ENCODE measurements at places on chromosomes 16 and 17.
A peak's percentile ranks its signal among the peaks of the same experiment; 100 is the strongest.

DNA sequence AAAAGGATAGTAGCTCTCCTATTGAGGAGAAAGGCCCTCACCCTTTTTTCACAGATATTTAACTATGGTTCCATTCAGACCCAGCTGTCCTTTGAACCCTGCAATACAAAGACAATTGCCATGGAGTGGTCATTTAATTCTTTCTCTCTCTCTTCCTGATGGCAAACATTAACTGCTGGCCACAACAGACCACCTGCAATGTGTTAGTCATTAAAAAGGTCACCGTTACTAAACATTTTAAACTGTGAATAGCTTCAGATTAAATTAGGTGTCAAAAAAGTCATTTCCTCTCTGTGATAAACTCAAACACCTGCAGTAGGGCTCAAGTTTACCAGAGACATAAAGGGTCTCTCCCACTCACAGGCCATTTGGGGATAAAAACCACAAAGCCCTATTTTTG, 697.2 kb downstream of the TOX3 start:
- DNase-seq, result peak; percentile 45

- no peak for DNase-seq
These were observed 4.6 kb upstream of the DRC7 start for GRCh38 chr16:57689762-57690558.

DNA sequence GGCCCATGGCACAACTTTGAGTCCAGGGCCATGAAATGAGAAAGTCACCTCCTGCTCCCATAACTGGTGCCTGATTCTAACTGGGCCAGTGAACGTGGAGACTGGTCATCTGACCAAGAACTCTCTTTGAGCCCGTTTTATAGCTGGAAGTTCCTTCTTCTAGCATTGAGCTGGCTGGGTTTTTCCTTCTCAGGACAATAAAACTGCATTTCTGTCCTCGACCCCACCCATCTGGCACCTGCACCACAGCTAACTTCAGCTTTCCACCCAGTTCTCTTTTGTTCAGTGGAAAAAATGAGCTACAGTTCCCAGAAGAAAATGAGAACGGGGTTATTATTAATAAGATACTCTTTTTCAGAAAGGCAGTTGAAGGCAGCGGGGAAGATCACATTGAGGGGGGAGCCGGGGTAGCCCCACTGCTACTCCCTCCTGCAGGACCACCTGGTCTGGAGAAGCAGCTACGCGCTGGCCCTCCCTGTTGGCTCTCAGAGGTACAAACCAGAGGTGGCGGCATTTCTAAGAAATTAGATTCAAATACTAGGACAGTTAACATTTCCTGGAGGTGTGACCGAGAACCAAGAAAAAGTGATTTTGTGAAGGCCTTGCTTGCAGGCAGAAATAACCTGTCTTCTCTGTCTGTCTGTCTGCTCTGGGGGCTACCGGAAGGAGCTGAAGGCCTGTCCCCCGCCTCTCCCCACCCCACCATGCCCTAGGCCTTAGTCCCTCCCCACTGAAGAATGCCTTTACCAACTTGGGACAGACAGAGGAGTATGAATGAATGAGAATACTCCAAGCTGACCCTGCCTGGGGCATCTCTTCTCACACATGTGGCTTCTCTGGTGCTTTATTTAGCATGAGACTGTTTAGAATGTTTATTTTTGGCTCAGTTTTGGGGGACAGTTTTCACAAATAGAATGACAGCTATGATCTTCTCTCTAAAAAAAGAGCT, 123.9 kb downstream of the XYLT1 start:
- DNase-seq, result no peak

DNA sequence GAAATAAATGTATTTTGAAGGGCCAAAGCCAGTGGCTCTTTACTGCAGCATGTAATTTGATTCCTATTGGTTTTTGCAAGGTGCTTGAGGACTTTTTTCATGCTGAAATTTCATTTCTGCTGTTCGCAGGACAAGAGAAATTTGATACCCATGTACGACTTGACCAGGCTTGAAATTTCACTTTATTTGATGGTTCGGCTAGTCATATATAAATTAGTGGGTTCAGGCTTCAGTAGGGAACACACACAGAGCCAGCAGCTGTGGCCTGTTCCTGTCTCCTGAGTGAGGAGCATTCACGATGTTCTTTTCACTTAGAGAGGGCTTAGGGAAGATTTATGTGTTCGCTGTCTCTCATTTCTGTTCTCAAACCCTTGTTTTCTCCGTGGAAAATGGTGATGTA, 258.4 kb upstream of the CACNG5 start:
- DNase-seq, result no peak

- no peak for DNase-seq
These were observed 572 bp downstream of the FAM171A2 start for GRCh38 chr17:44362949-44363612.

GRCh38 chr16:16108759-16109158, 114.5 kb downstream of the ABCC6 start:
- no peak for DNase-seq

DNA sequence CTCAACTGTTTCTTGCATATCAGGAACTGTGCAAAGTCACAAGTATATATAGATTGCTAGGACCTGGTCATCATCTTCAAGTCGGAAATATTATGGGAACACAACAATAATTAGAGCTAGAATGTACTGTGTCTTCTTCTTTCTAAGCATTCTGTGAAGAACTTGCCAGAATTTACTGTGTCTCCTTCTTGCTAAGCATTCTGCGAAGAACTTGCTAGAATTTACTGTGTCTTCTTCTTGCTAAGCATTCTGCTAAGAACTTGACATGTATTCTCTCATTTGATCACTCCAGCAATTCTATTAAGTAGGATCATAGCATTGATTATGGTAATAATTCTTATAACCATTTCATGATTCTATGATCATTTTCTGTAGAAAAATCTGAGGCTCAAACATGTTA, 231.7 kb downstream of the FOXL1 start:
- no peak for DNase-seq

DNA sequence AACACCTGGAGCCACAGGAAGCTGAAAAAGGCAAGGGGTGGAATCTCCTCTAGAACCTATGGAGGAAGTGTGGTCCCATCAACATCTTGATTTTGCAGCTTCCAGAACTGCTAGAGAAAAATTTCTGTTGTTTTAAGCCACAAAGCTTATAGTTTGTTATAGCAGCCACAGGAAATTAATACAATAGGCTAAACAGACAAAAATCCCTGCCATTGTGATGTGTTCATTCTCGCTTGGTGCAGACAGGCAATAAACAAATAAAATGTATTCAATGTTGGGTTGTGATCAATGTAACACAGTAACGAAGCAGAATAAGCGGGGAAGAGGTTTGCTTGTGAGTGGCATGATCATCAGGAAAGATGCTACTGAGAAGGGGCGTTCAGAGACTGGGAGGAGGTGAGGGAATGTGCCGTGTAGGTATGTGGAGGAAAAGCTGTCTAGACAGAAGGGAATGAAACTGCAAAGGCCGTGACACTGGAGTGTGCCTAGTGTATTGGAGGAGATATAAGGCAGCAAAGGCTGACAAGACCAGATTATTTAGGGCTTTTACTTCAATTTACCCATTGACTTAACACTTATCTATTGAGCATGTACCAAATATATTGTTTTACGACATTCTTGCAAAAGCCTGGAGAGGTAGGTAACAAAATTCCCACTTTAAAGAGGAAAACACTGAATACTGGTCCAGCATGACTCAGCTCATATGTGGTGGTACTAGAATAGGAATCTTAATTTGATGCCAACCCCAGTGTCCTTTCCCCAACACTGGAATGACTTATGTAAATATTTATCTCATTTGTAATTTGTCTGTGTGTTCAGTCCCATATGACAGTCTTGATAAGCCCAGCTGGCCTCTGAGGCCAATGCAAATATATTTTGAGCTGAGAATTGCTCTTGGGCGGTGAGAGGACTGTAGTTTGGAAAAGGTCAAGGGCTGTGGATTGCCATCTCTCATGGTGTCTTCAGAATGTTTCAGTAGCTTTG, 375.9 kb downstream of the CDH13 start:
- DNase-seq, result peak; percentile 53

DNA sequence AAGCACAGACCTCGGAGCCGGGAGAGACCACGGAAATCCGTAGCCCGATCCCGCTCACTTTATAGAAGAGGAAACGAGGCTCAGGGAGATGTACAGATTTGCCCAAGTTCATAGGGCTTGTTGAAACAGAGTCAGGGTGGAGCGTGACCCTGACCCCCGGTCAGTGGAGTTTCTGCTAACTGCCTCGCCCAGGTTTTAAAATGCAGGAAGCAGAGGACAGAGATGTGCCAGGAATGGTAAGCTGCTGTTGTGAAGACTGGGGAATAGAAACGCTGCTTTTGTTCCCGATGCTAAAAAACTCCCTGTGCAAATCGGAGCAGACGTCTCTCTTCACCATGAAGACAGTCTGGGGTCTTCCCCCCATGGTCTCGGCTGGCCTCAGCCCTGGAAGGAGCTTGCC, 403.0 kb downstream of the SEC14L1 start:
- no peak for DNase-seq

GRCh38 chr17:6910987-6911603, 79.6 kb upstream of the TEKT1 start:
- peak; percentile 56 for DNase-seq

- DNase-seq, result no peak
These were observed 18.1 kb downstream of the NCOR1 start for GRCh38 chr17:16197276-16197675.

DNA sequence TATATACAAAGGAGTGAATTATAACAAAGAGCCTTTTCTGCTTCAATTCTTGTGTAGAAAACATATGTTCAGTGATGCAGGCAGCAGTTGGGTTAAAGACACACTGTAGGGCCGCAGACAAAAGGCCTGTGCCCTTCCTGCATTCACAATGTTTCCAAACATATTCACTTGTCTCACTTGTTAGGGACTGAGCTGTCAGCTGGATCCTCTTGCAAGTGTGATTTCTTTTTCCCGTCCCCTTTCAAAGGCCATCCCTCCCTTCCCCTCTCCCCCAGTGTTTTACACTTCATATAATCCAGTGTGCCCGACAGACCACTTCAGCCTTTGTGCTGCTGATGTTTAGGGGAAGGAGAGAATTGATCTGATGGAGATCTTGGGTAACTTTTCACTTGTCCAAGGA, 217.0 kb downstream of the FTO start:
- no peak for DNase-seq

DNA sequence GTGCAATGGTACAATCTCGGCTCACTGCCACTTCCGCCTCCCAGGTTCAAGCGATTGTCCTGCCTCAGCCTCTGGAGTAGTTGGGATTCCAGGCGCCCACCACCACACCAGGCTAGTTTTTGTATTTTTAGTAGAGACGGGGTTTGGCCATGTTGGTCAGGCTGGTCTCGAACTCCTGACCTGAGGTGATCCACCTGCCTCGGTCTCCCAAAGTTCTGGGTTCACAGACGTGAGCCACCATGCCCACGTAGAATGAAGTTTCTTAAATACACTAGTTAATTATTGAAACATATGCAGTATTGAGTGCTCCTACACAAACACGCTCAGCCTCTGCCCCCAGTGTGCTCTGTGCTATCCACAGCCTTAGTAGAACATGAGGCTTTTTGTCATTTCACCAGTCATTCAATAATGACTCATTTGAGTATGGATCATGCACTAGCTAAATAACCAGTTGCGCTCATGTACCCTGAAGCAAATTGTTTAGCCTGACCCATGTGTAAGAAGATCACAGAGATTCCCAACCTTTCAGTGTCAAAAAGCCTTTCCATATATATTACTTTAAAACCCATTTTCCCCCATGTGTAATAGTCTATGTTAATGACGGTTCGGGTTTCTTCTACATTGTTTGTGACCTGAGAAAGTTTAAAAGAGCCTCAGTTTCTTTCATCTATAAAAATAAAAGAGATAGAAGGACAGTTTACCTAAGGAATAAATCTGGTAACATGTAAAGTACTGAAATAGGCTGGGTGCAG, 49.7 kb downstream of the TUBD1 start:
- DNase-seq, result peak; percentile 93

DNA sequence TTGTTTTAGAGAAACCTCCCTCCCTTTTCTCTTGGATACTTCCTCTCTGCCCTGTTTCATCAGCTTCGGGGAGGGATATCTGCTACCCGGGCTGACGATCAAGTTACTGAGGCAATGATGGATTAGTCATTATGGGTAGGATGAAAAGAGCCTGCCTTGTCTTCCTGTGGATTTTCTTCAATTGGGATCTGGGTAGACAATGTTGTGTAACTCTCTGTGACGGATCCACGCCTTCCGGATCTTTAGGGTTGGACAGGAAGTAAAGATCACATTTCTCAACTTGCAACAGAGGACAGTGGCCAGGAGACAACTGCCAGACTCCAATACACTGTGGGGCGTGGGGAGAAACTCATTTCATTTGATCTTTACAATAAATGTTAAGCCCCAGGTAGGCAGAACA, 11.3 kb upstream of the CHST6 start:
- peak; percentile 90 for DNase-seq

GRCh38 chr16:21226749-21227148, 6.8 kb upstream of the ANKS4B start:
- DNase-seq, result no peak

DNA sequence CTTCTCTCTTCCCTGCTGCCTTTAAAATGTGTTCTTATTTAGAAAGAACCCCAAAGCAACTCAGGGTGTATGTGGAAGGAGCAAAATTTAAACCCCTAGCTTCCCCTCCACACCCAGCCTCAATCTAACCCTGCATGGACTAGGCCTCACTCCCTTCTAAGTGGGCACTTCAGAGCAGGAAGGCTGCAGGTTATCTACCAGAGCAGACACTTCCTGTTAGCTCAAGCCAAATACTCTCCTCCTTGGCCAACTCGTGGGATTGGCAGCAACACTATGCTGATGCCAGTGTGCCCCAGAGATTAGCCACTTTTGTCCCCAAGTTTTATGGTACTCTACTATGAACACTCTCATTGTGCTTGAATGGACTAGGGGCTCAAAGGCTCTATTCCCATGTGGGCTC, 35.6 kb downstream of the CCDC42 start:
- DNase-seq, result no peak
